ENCODE measurements at places on chromosomes 7 and 10.

DNA sequence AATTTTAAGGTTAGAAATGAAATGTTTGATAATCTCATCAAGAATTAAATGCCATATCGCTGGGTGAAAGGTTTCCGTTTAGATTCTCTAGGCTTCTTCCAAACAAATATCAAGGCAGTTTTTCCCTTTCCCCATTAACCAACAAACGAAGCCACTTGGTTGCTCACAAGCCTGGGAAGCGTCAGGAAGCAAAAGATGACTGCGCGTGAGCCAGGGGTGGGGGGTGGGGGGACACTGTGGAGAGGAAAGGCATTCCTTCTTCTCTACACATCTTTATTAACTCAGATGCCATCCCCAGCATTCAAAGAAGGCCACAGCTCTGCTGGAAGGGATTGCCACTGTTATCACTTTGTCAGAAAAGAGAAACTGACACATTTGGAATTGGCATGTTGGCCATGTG is 207.1 kb downstream of the TRIL start:
- no peak for DNase-seq

DNA sequence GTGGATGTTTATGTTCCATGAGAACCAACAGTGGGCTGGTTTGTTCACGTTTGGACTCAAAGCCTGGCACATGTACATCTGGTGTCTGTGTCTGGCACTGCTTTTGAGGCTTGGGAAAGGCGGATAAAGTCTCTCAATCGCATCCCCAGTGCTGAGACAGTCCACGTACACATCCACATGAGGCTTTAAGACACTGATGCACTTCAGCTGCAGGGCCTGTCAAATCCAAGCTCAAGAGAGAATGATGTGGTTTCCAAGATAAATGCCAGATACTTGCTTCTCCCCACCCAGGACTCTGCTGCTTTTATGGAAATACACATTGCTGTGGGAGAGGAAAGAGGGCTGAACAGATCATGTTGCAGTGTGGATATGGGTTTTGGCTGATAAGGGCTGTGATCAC is 178.4 kb downstream of the ADARB2 start:
- DNase-seq = no peak

DNA sequence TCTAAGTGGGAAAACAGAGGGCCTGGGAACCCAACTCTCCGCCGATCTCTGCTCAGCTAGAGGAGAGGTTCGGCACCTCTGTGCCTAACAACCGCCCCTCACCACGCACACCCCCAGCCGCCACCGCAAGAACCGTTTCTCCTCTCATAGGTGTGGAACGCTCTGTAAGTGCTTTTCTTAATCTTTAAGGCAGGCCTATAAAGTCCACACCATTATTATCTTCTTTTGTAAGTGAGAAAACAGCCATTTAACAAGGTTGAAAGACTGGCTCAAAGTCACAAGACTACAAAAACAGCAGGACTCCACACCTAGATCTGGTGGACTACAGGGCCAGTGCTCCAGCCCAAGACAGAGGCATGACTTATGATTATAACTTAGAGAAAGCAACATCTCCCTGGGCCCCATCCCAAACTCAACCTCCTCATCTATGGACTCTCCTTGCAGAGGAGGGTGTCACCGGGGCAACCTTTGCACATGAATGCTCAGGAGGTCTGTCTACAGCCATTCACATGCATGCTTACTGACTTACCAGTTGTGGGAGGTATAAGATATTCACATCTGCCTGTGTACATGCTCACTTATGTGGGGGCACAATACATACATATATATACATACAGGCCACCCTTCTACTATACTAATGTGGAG is 7.9 kb upstream of the NKX2-3 start:
- no peak for DNase-seq

DNA sequence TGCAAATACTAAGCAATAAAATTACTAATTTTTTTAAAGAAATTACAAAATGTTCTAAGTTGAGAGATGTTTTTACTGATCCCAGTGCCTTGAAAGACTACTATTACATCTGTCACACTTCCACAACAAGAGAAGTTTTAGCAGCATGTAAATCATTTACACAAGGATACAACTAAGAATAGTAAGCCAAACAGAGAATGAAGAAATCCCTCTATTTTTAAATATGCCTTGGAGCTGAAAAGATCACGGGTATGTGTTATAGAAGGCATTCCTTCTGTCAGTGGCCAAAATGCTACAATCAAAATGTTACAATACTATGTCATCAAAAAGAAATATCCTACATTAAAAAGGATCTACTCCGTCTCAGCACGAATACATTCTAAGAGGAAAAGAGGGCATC is 52.6 kb downstream of the LARP4B start:
- no peak for DNase-seq

- no peak for DNase-seq
These were observed 14.1 kb downstream of the SUMF2 start for GRCh38 chr7:56078196-56078595.

DNA sequence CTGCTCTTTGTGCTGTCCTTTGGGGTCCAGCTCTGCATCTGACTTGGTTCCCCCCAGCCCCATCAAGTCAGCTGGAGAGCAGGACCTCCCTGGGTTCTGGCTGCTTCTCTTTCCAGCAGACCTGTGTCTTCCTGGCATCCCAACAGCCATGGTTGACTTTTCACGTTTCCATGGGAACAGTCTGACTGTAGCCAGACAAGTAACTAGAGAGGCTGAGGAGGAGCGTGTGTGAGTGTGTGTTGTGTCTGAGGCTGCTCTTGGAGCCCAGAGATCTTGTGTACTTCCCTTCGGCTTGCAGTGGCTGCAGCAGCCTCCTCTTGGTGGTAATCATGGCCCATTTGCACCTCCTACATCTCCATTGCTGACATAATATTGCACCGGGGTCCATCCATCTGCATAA is 332.0 kb downstream of the RPS24 start:
- no peak for DNase-seq

DNA sequence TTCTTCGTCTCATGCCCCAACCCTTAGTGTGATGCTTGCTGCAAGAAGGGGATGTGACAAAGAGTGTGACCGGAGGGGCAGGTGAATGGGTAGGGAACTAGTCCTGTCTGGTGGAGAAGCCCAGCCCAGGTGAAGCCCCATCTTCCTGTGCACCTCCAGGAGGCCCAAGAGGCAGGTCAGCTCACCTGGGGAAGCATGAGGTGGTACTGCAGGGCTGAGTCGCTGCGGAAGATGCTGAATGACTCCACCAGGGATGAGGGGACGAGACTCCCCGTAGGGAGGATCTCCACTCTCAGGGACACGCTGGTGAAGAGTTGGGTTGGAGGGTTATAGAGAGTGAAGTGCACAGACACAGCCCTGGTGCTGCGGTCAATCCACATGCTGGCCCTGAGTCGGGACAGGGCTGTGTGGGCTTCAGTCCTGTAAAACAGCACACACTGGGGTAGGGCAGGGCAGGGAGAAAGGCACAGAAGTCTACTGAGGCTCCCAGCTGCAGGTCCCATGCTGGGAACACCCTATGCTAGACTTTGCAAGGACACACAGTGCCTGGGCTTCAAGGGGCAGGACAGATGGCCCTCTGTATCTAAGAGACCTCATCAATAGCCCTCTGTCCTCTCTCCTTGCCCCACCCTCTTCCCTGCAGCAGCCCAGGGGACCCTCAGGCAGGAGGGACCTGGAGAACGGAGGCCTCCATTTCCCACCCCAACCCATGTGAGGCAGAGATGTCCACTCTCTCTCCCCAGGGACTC is 136.5 kb downstream of the PKD1L1 start:
- DNase-seq = no peak

Data from GM12891 (cell line).